CD4-positive, alpha-beta T cell treated with Interferon gamma for 1 hour (primary cell): ENCODE measurements at places on chromosomes 1 and 21.

DNA sequence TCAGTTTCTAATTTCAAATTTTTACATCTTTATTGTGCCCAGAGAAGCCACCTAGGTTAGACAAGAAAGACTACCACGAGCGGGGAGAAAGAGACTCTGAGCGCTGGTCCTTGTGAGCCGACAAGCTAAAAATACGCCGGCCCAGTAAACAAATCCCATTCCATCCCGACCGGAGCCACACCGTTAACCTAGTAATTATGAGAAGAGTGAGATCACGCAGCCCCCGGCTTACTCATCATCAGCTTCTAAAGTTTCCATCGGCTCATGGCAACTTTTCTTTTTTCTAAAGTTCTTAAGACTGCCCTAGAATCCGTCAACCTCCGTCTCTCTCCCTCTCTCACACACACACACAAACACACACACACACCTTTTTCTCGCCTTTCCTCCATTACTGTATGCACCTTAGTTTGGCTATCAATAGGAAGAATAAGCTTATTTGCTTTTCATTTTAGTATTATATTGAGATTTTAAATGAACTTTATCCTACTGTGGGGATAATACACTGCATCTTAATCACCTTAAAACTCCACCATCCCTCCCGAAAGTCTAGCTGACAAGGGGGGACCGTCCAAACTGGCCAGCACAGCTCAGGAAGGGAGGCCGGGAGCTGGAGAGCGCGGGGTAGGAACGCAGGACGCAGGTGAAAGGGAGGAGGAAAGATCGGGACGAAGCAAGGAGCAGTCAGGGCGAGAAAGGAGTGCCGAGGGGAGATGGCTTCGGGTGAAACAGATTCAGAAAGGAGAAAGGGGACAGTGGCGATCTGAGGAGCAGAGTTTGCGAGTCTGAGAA, 728 bp downstream of the OTUD7B start:
- DNase-seq: no peak

DNA sequence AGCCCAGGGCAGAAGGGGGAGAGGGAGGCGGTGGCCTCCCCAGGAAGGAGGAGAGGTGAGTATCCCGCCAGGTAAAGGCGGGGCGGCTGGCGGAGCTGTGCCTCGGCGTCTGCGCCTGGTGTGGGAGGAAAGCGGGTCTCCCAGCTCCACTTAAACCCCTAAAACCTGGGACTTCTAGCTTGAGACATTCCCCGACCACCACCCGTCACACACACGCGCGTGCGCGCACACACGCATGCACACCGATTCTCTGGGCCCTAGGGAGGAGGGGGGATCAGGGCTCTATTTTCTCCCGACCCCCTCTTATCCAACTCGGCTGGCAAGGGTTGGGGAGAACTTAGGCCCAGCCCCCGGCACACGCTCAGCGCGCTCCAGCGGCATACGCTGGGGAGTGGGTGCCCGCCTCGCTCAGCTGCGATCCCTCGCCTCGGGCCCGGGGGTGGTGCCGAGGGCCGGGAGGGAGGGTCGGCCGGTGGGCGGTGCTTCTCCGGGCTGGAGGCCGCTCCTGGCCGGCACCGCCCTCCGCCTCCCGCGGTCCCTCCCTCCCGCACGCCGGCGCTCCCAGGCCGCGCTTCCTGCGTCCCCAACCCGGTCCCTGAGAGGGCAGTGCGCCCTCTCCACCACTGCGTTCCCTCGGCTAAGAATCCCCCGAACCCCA, at the start of gene TMEM51:
Gene TMEM51 (plus strand): TSS at position 564 of the 658 bp plus-strand sequence. CDS start 61,341 bp downstream, outside the sequence.
- no peak for DNase-seq

DNA sequence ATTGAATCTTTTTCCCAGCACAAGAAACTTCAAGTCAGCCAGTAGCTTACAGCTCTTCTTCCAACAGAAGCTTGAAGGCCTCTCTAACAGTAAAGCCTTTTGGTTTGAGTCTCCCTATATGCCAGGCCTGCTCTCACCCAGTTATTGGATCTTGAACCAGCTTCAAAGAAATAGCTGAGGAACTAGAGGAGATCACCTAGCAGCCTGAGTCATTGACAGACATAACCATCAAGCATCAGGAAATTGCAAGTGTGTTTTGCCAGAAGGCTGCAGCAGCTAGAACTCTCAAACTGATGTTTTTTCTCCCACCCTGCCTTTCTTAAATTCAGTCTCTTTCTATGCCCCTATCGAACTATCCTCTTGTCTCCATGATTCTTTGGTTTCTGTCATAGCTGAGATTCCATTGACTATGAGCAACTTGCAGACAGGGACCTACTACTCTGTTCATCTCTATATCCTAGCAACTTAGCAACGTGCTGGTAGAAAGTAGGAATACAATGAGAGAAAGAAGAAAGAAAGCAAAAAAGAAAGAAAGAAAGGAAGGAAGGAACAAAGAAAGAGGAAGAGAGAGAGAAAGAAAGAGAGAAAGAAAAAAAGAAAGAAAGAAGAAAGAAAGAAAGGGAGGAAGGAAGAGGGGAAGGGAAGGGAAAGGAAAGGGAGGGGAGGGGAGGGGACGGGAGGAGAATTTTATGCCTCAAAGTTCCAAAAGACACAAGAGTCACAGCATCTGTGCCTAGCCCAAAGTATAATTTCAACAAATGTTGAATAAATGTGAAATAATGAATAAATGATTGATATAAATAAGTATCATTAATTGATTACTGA, 60.0 kb upstream of the FGGY start:
- DNase-seq: no peak

DNA sequence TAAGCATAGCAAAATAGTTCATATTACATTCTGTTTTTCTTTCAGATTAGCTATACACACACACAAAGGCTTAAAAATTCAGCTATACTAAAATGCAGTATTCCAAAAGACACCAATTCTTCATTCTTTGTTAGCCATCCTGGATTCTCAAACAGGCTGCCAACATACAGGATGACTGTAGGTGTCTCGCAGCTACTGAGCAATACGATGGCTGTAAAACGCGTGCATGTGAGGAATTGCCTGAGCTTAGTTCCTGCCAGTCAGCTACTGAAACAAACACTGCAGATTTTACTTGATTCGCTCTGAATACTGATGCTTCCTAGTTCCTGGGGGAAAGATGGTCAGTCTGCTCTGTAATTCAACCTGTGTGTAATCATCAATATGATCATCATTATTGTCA, 24.7 kb upstream of the HMGN1 start:
- DNase-seq: peak; percentile 12

DNA sequence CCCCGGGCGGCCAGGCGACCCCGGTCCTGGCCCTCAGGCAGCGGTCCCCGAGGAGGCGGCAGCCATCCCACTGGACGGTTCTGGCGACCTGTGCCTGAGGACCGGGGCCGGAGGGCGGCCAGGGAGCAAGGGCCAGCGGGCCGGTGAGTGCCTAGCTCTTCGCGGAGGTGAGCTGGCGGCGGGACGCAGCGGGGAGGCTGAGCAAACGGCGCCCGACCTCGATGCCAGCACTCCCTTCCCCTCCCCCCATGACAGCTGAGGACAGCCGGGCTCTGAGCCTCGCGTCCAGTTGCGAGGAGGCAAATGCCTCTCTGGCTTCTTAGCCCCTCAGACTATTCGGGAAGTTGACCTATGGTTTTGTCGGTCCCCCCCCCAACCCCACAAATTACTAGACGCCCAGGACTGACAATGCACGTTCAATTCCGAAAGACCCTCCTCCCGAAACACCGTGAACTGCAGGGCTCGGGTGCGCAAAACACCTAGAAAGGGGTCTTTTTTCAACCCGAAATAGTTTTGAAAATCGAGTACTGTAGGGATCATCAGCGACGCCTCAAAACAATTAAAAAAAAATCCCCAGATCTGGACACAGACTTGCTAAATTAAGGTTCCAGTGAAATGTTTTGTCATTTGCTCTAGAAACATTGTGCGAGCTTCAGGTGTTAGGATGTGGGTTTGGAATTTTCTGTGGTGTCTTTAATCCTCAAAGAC, 8.3 kb downstream of the CDKN2C start:
- DNase-seq: no peak

DNA sequence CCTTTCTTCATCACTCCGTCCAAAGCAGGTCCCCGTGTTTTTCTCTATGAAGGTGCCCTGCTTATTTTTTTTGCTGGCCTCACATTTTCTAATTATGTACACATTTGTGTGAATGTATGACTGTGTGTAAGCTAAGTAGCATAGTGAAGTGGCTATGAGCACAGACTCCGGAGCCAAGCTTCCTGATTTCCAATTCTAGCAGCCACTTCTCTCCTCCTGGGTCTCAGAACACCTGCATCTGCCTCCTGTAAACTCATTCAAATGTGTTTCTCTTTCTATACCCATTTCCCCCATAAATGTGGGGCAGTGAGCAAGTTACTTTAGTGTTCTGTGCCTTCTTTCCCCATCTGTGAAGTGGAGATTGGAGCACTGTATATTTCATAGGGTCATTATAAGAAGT, 2.1 kb downstream of the SLAMF6 start:
- no peak for DNase-seq

- DNase-seq: no peak
Observed at GRCh38 chr1:231779081-231779480, 152.5 kb downstream of the DISC1 start.

GRCh38 chr1:165143437-165144065, 213.0 kb downstream of the LMX1A start:
- no peak for DNase-seq

DNA sequence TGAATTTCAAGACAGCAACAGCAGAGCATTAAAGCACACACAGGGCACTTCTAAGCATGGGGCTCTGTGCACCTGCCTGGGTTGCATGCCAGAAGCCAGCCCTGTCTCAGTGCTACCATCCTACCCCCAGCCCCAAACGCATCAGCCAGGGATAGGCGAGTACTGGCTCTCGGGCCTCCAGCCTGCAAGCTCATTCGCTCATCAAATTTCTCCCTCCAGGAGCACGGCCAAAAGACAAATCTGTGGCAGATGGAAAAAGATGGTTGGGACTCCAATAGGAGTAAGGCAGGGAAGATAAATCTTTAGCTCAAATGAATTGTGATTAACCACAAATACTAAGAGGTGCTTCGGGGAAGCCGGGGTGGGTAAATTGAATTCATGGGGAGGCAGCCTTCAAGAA, 189.6 kb downstream of the KAZN start:
- no peak for DNase-seq

GRCh38 chr1:26281971-26282370, 2.1 kb downstream of the SH3BGRL3 start:
- DNase-seq: no peak

DNA sequence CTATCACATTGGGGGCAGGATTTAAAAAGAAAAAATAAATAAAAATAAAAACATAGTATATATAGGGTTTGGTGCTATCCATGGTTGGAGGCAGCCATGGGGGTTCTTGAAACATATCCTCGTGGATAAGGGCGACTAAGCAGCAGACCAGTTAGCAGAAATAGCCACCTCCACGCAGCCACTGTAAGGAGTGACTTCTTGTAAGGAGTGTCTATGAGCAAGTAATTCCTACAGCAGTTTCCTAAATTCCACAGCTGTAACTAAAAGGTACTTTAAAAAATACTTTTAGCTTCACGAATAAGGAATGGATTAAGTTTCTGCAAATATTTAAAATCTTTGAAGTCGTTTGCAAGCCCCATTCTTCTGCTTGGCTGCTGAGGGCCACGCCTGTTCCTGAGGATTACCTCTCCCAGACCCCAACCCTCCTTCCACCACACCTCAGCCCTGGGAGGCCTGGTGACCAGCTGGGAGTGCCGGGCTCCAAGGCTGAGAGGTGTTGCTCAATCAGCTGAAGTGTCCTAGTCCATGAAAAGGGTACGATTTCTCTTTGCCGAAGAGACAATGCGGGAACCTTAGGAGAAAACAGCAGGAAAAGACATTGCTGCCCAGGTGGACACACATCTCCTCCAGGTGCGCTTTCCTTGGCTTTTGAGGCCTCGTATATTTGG, 115.3 kb downstream of the ADSS2 start:
- no peak for DNase-seq

DNA sequence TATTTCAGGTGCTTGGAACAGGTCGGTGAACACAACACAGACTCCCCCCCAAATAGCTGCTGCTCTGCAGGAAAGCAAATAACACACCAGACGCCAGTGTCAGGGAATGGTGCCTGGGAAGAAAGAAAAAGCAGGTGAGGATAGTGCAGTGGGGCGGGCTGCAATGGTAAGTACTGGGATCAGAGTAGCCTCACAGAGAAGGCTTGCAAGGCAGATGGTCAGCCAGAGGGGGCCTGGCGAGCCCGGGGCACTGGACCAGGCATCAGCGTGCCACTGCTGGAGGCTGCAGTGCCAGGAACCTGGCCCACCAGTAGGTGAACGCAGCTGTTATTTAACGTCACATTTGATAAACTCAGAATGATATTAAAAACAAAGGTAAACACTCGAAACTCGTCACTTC, 60.0 kb downstream of the POFUT2 start:
- DNase-seq: no peak

DNA sequence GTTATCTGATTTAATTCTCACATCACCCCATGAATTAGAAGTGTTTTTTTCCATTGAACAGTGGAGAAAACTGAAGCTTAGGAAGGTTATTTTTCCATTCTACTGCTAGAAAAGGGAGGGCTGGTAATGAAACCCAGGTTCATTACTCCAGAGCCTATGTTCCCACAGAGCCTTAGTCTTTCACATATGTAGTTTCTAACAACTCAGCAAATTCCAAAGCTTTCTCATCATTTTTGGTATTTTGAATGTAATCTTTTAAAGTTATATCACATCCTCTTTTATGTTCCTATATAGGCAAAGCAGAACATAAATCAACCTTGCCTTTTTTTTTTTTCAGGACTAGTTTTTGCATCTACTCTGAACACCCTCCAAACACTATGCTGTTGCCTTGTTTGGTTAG, 131.9 kb upstream of the BEND5 start:
- no peak for DNase-seq

DNA sequence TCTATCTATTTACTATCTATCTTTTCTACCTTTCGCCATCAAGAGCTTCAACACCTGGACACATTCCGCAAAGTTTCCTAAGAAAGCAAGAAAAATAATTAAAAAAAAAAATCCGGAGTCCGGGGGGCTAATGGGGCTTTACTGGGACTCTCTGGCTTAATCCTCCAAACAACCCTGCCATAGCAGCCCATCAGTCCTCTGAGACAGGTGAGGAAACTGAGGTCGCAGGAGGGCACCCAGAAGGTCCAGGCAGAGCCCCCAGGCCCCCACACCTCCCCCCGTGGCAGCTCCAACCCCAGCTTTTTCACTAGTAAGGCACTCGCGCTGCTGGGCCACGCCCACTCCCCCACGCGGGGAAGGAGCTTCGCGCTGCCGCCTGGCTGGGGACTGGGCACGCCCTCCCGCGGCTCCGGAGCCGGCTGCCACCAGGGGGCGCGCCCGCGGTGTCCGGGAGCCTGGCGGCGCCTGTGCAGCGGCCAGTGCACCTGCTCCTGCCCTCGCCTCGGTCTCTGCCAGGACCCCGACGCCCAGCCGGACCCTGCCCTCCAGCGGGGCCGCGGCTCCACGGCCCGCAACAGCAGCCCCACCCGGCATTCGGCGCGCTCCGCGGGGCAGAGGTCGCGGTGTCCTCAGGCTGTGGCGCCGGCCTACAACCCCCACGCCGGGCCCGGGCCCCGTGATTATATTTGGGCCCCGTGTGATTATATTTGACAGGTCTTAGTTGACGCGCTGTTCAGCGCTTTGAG, 54.1 kb upstream of the SAMD11 start:
- peak; percentile 86 for DNase-seq

- no peak for DNase-seq
Observed at GRCh38 chr1:213061263-213061662, 10.2 kb downstream of the RPS6KC1 start.

- no peak for DNase-seq
Observed at GRCh38 chr1:229871078-229871676, 195.9 kb upstream of the GALNT2 start.

- no peak for DNase-seq
Observed at GRCh38 chr1:212284332-212284743, 872 bp upstream of the PPP2R5A start.
